ENCODE measurements at places on chromosomes 1 and 21.

DNA sequence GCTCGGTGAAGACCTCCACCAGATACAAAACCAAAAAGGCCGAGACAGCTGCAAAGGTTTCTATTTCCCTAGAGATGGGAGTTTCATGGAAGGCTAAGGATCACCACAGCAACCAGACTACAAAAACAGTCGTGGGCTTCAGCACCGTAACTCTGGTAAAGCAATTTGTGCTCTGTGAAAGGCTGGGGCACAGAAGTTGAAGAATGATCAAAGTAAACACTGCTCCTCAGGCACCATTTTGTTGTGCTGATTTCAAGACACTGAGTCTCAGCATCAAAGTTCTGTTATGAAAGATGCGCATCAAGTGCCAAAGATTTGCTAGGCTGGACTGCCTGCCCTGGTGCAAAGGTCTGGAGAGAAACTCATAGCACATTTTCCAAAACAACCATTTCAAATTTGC lies 116.2 kb downstream of the TGFBR3 start:
- no peak for DNase-seq

- no peak for DNase-seq
These were observed 78.9 kb upstream of the KCNK2 start for GRCh38 chr1:215003686-215004085.

- no peak for DNase-seq
These were observed 4.9 kb upstream of the MAPKAPK2 start for GRCh38 chr1:206679738-206680211.

DNA sequence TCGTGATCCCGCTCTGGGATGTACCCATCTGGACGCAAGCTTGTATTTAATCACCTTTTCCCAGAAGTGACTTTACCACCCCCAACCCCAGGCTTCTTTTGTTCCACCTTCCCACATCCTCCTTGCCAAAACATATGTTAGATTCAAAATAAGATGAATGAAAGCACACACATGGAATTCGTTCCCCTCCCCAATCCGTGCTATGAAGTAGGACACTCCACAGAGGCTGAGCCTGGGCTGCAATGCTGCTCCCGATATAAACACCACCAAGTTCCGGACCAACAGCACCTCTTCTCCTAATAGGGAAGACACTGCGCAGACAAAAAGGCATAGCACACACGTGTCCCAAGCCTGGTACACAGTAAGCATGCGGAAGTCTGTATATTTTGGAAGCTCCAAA lies 86.1 kb downstream of the CLSTN1 start:
- no peak for DNase-seq

GRCh38 chr1:100075773-100076172 lies 57.0 kb downstream of the SASS6 start:
- no peak for DNase-seq

Measured in H54 (cell line).